ENCODE measurements at places on chromosomes 1 and 21.

GRCh38 chr1:64867266-64867665 lies 99.1 kb downstream of the JAK1 start:
- no peak for DNase-seq

DNA sequence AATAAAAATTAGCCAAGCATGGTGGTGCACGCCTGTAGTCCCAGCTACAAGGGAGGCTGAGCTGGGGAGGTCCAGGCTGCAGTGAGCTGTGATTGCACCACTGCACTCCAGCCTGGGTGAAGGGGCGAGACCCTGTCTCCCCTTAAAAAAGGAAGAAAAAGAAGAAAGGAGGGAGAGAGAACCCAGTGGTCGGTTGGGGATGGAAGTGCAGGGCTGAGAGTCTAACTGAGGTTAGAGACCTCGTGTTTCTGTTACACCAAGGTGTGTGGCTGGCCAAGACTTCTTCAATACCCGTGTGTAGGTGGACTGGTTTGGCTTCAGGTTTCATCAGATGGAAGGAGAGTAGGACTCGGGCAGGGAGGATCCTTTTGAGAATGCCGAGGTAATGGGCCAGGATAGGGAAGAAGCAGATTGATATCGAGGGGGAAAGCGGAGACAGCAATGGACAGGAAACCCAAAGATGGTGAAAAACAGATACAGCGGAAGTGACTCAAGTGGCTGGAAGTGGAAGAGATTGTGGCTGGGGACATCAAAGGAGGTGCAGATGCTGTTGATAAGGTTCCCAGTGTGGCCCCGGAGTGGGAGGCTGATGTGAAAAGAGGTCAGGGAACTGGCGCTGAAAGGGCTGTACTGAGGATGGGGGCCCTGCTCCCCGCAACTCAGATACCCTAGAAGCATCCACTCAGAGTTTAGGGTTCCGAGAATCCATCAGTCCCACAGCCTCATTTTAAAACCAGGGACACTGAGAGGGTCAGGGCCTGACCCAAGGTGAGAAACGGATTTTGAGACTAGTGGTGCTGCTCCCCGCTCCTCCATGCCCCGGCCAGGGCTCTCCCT lies 681 bp upstream of the UBXN10 start:
- DNase-seq, result peak; percentile 31

DNA sequence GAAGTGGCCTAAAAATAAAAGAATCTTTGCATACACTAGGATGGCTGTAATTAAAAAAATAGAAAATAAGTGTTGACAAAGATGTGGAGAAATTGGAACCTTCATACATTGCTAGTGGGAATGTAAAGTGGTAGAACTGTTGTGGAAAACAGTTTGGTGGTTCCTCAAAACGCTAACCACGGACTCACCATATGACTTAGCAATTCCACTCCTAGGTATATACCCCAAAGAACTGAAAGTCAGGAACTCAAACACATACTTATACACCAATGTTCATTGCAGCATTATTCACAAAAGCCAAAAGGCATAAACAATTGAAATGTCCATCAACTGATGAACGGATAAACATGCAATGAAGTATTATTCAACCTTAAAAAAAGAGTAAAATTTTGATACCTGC lies 10.8 kb upstream of the HMGCL start:
- DNase-seq, result no peak

- DNase-seq, result no peak
Observed at GRCh38 chr1:174156437-174156836, 2.9 kb upstream of the RABGAP1L start.

DNA sequence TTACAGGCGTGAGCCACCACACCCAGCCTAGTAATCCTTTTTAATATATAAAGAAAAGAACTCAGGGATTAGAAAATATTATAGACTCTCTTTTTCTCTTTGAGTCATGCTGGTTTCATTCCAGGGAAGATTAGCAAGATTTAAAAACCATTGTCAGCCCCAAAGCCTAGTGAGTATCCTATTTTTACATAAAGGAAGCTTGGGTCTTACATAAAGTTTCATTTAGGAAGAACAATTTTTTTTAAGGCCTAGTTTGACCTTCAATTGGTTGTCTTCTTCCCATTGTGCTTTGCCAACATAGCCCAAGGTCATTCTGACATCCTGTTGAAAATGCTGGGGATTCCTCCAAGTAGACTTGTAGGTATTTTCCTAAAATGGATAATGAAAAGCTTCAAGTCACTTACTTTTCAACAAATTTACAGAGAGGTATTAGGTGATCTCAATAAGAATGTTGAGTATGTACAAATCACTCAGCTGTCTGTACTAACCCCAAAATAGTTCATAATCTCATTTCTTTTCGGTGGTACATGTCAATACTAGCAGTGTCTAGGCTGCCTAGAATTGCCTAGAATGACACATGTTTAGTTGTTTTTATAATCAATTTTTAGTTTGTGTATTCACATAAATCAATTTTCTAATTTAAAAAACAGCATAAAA lies 4.3 kb upstream of the KIF14 start:
- DNase-seq, result no peak

GRCh38 chr1:114803001-114803400 lies 22.5 kb upstream of the SIKE1 start:
- no peak for DNase-seq

DNA sequence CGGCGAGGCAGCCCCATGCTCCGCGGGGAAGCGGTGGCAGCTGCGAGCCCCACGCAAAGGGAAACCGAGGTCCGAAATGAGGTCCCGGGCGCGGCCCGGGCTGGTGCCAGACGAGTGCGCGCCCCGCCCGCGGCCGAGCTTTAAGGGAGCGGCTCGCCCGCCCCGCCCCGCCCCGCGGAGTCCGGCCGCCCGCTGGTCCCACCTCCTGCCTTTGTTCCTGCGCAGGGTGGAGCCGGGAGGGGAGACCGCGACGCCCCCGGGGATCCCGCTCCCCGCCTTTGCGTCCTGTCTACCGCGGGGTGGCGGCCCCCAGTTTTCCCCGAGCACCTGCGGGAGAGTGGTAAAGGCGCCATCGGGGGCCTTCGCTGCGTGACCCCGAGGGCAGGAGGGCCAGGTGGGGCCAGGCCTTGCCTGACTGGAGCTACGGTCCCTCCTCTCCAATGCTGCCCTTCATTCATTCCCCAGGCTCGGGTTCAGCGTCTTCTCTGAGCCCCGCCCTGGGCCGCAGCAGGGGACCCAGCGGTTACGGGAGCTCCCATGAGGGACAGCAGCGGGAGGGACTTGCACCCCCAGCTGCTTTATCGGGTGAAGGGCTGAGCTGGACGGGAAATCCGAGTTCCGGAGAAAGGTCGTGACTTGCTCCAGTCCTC lies at the start of gene HES2:
Gene HES2 (minus strand): TSS at position 116 of the 650 bp plus-strand sequence. CDS start 99 bp downstream, at position 17.
- no peak for DNase-seq

DNA sequence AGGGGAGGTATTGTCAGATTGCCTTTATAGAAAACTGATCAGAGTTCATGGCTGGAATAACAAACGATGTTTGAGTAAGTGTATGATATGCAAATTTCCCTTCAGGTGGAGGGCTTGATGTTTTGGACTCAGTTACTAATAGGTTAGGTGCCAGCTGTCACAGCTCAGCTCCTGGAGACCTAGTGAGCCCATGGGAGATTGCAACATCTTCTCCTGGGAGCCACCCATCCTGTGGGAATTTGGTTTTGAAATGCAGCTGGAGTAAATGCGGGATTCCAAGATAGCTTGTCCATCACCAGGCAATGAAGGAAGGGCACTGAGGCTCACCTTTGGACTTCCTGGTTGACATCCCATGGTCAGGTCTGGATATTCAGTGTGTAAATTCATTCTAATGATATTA lies 211.4 kb upstream of the NRIP1 start:
- no peak for DNase-seq

GRCh38 chr1:114178936-114179335 lies 25.3 kb upstream of the SYT6 start:
- no peak for DNase-seq

GRCh38 chr1:160401487-160401805 lies 1.1 kb downstream of the VANGL2 start:
- DNase-seq, result no peak

DNA sequence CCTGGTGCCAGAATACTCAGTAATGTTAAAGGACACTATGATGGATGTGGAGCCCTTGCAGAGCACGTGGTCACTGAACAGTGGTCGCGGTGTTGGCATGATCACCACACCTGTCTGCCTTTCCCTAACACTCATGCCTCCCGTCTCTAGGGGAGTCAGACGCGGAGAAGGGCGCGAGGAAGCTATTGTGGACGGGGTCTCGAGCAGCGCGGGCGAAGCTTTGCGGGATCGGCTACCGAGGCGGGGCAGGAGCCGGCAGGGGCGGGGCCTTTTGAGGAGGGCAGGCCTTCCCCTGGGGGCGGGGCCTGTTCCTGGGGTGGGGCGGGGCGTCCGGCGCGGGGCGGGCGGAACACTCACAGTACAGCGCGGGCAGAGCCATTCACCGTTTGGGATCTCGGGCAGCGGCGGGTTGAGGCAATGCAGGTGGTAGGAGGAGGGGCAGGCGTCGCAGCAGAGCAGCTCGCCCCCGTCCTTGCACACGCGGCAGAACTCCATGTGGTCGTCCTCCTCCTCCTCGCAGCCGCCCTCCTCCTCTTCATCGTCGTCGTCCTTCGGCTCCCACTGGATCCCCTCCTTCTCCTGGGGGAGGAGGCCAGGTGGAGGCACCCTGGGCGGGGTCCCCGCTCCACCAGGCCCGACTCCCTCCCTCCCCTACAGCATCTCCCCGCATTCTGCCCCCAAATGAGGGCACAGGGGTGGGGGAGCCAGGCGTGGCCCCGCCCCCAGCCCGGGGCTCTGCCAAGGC lies 31.5 kb downstream of the CHD5 start:
- peak; percentile 69 for DNase-seq

GRCh38 chr1:219031809-219032208 lies 141.9 kb upstream of the LYPLAL1 start:
- DNase-seq, result no peak

DNA sequence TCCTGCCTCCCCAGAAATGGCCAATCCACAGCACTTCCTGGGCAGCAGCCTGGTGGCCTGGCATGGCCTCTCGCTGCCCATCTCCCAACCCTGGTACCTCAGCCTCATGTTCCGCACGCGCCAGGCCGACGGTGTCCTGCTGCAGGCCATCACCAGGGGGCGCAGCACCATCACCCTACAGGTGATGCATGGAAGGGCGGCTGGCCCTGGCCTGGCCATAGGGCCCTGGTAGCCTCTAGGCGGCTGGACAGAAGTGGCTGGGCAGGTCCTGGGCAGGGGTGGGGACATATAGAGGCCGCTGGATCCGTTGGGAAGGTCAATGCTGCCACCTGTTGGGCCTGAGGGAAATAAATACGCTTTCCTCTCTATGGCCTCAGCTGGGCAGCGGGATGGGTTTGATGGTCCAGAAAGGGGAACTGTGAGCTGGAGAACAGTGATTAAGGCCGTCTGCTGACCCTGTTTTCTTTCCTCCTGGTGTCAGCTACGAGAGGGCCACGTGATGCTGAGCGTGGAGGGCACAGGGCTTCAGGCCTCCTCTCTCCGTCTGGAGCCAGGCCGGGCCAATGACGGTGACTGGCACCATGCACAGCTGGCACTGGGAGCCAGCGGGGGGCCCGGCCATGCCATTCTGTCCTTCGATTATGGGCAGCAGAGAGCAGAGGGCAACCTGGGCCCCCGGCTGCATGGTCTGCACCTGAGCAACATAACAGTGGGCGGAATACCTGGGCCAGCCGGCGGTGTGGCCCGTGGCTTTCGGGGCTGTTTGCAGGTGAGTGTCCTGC lies 14.4 kb downstream of the CELSR2 start:
- DNase-seq, result peak; percentile 60

DNA sequence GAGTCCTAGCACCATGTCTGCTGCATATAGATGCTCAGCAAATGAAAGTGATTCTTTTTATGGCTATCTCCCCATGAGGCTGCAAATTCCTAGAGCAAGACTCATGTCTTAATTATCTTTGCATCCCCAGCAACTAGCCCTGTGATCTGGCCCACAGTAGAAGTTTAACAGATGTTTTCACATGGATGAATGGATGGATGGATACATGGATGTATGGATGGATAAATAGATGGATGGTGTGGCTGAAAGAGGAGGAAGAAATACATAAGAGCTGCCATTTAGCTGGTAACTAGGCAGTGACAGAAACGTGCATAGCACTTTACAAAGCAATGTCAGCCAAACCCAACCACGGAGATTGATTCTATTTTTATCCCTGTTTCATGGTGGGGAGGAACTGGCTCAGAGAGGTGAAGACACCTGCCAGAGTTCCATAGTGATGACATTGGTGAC lies 32.7 kb upstream of the ZBTB40 start:
- DNase-seq, result no peak

- no peak for DNase-seq
Observed at GRCh38 chr1:157141212-157141855, 3.1 kb upstream of the ETV3 start.

- no peak for DNase-seq
Observed at GRCh38 chr1:192529031-192529755, 46.4 kb upstream of the RGS1 start.

- no peak for DNase-seq
Observed at GRCh38 chr1:64675718-64676345, 69.0 kb upstream of the RAVER2 start.

DNA sequence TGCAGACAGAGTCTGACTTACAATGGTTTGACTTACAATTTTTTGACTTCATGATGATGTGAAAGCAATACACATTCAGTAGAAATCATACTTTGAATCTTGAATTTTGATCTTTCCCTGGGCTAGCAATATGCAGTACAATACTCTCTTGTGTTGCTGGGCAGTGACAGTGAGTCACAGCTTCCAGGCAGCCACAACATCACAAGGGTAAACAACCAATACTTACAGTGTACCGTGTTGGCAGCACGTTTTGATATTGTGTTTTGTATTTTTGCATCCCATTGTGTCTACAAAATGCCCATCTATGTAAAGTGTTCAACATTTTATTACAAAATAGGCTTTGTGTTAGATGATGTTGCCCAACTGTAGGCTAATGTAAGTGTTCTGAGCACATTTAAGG lies 150.9 kb downstream of the NTMT2 start:
- DNase-seq, result no peak

DNA sequence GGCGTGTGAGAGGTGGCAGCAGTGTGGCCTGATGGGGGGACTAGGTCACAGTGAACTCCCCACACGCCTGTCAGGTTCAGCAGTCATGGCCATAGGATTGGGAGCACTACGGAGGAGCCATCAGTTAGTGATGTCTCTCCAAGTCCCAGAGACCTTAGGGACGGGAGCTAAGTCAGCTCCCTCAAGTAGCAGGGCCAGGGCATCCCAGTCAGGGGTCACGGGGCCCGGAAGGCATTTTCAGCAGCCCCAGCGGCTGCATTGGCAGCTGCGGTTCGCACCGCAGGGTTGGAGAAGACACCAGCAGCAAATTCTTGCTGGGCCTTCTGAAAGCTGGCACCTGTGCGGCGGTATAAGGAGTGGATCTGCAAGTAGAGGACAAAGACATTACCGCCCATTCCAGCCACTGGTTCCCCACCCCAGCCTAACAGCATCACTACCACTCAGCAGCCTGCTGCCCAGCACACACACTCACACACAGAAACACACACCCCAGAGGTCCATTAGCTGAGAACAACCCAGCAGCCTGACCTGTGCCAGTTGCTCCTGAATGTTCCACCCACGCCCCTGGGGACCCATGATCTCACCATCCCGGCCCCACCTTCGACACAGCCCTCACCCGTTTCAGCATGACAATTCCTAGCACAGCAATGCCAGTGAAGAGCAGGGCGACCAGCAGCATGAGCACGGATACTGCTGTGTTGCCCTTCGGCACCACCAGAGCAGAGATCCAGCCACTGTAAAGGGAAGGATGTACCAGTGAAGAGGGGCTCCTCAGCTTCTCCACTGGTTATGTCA lies 972 bp upstream of the ENTREP3 start:
- no peak for DNase-seq

- no peak for DNase-seq
Observed at GRCh38 chr1:116370181-116370580, 2.9 kb upstream of the ATP1A1 start.
